NCI-H524 treated with DMSO at 0.1 percent for 48 hours (cell line): ENCODE measurements at places on chromosomes 3 and 15.

DNA sequence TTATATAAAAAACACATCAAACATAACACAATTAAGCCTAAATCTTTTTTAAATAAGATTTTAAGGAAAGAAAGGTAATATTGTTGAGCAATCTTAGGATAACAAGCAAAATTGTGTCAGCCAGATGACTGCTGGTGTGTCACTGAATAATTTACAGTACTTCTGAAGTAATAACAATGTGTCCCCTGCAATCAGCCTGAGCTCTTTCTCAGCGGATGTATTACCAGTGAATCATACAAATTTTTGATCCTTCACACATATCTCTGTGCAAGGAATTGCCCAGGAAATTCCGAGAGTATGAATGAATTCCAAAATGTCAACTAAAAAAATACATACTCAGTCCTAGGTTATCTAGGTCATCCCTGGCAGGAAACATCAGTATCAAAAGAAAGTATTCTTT, 76.6 kb upstream of the PTX3 start:
- no peak for DNase-seq

DNA sequence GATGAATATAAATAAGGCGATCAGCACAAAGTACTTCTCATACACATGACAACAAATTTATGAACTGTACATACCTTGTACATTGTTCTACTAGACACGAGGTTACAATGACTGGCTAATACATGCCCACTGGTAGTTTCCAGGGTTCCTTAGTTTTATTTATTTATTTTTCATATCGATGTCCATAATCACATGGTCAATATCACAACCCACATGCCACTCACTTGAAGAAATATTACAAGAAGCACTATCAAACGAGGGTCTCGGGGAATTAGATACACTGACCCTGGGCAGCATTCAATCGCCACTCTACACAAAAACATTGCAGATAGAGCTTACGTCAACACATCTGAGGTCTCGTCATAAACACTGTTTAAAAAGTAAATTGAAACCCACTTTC, 21.2 kb upstream of the WNT5A start:
- DNase-seq: no peak

DNA sequence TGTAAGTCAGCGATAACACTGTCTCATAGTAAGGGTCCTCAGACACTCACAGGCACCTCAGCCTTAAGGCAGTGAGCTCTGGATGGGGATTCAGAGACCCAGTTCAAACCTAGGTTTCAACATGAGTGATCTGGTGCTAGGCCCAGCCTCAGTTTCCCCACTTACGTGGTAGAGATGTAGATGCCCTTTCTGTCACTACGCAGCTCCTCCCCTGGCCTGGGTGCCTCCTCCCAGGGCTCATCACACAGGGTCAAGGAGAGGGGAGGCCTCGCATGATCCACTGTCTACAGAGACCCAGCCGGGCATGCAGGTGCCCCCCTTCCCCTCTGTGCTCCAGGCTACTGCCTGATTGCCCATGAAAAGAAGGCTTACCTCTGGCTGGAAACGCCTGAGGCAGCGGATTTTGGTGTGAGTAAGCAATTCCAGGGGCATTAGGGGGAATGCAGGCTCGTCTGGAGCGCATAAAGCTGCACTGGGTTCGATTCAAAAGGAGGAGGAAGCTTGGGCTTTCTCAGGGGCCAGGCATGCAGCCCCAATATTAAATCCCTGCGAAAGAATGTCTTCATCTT, 69.8 kb upstream of the ANKRD34C start:
- DNase-seq: no peak

DNA sequence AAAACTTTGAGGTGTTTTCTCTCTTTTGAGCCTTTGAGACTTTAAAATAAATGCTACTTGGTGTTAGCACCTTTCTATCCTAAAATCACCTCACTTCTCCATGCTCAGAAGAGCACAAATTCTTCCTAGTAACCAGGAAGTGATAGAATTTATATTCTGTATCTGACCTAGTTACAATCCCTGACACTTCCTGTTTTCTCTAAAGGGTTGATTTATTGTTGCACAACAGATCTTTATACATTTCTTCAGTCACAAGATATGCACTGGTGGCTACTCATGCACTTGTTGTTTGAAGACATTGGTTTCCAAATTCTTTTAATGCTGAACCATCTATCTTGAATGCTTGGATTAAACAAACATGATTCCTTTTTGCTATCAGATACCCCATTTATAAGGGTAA, 47.2 kb upstream of the CNTN3 start:
- DNase-seq: no peak

GRCh38 chr15:101025501-101025885, 106.3 kb downstream of the LRRK1 start:
- no peak for DNase-seq
